Posterior vena cava (tissue), 2 donors: ENCODE measurements at places on chromosomes 11 and 22.

GRCh38 chr11:100403816-100404215, 283.3 kb upstream of the ARHGAP42 start:
- no peak for DNase-seq

- DNase-seq: no peak
Measured at GRCh38 chr11:58471892-58472291, 29.9 kb upstream of the OR5B12 start.

GRCh38 chr11:134905517-134905916, 493.5 kb upstream of the B3GAT1 start:
- no peak for DNase-seq

DNA sequence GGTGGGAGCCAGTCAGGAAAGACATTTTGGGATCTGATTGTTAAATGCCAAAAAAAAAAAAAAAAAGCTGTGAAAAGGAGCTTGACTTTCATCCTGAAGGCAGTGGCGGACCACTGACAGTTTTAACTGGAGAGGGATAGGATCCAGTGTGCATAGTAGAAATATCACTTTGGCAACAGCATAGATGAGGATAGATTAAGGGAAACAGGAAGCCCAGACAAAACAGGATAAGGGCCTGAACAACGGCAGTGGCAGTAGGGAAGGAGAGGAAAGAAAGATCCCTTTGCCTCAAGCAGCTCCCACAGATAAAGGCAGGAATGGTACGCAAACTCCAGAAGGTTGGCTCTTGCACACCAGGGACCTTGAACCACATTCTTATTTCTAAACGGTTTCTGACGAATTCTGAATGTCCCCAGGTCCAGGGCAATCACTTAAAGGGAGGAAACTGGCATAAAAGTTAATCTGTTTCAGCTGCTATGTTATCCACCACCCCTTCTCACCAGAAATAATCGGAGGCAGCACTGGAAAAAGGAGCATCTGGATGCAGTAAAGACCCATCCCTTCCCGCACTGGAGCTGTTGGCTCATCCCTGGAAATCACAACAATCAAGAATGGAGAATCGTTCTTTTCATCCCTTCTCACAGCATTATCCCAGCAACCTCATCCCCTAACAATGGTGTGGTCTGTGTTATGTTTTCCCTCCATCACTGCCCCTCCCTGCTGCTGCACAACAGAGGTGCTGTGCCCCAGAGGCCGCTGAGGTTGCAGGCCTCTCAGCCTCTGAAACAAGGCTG, 99.1 kb downstream of the GAB2 start:
- no peak for DNase-seq

GRCh38 chr11:61347916-61348461, 13.7 kb downstream of the CYB561A3 start:
- DNase-seq: peak; percentile 83

DNA sequence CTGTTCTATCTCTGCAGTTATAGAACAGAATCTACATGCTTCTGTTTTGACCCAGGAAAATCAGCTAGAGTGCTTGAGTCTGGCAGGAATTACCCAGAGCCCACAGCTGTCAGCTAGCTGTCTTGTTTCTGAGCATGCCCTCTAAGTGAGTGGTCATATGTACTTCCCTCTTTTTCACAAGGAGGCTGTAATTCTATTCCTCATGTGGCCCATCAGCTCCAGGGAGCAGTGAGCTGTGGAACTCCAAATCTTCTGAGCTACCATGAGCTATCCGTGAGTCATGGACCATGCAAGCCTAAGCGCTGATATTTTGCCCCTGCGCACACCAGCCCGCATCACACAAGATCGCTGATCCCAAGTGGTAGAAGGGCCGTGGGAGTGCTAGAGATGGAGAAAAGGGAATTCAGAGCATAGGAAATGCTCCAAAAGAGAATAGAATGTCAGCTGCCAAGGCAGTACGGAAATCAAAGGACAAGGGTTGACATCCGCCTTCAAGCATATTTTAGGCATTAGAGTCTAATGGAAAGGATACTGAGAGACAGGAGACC, 5.4 kb downstream of the FJX1 start:
- DNase-seq: no peak

DNA sequence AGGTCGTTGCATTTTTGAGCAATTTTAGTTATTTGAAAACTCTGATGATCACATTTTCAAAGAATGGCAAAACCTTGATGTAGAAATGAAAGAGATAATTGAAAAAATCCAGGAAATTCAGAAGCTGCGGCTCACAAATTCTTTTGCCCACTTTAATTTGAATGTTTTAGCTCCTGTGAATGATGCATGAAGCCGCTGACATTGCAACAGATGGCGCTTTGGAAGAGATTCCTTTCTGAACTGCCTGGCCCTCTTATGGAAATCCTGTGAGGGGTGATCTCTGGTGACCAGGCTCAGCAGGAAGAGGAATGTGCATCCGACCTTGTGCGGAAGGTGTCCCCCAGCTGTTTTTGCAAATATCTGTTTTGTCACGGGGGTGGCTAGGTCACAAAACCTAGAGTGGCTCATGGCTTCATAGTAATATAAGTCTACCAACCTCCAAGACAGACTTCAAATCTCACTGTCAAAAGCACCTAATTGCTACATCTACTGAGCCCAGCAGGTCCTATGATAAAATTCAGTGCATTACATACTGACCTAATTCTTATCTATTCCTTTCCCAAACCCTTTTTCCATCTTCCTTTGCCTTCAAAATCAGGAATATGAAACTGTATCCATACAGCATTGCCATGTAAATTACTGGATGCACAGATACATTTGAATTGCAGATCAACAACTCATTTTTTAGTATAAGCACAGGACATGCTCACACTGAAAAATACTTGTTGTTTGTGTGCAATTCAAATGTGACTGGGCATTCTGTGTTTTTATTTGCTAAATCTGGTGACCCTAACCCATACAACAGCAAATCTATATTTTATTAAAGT, 412.7 kb downstream of the ETS1 start:
- no peak for DNase-seq

DNA sequence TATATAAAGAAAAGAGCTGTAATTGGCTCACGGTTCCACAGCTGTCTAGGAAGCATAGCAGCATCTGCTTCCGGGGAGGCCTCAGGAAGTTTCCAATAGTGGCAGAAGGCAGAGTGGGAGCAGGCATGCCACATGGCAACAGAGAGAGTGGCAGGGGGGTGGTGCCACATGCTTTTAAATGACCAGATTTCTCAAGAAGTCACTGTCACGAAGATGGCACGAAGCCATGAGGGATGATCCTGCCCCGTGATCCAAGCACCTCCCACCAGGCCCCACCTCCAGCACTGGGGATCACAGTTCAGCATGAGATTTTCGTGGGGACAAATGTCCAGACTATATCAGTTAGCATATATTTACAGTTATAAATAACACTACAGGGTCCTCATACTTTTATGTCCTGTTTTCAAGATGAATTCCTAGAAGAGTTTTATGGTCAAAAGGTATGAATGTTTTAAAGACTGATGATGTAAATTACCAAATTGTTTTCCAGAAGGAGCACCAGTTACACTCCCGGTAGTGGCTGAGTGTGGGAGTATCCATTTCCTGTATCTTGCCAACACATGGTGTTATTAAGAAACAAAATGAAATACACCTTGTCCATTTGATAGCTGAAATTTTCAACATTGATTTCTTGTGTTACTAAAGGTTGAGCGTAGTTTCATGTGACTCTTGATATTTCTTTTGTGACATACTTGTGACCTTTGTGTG, 19.2 kb downstream of the FAM118A start:
- DNase-seq: peak; percentile 66

DNA sequence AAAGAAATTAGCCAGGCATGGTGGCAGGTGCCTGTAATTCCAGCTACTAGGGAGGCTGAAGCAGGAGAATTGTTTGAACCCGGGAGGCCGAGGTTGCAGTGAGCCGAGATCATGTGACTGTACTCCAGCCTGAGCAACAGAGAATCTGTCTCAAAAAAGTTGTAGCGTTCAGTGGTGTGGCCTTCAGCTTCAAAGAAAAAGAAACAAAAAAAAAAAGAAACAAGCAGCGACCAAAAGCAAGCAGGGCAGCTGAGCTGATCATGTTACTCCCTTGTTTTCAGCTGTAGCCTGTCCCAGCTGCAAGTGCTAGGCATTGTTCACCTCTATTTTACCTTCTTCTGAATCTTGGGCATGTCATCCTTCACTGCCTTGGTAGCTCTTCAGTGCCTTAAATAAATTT, 37.0 kb downstream of the SFI1 start:
- DNase-seq: no peak

- DNase-seq: no peak
Measured at GRCh38 chr22:27089264-27089663, 431.9 kb downstream of the MIAT start.

GRCh38 chr22:36029406-36029755, 757 bp upstream of the RBFOX2 start:
- DNase-seq: no peak

DNA sequence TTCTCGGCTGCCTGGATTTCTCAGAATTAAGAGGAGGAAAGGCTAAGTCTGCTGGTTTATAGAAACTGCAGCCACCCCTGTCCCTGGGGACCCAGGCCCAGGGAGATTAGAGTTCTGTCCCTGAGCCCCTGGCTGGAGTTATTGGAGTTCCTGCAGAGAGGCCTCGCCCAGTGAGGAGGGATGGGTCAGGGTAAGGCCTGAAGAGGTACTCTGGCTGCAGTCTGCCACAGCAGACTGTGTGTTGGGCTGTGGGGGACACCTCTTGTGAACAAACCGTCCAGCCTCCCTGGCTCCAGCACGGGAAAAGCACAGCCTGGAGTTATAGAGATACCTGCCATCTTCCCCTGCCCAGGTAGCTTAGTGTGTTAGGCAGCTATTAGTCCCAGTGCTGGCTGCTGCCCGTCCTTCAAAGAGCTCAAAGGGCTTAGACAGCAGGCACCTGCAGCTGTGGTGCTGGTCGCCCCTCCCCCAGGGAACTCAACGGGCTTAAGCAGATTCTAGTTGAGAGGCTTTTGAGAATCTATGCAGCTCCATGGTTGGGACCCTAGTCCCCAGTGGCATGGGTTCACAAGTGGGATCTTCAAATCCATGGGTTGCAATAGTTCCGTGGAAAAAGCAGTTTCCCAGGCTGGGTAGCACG, 36.6 kb upstream of the MUC15 start:
- DNase-seq: no peak

DNA sequence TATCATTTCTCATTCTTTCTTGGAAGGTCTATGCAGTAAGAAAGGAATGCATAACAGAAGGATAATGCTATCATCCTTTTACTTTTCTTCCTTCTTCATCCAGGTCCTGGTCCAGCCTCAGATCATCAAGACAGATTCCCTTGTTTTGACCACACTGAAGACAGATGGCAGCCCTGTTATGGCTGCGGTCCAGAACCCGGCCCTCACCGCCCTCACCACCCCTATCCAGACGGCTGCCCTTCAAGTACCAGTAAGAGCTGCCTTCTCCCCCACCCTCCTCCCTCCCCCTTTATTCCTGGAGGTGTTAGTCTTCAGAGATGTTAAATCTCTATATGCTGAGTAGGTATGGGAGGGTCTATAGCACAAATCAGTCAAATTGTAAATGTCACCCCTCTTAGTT, 37.9 kb downstream of the SREBF2 start:
- no peak for DNase-seq

GRCh38 chr11:16149476-16149875, 206.9 kb downstream of the SOX6 start:
- no peak for DNase-seq

- DNase-seq: no peak
Measured at GRCh38 chr22:26483043-26483438, 542 bp downstream of the HPS4 start.

DNA sequence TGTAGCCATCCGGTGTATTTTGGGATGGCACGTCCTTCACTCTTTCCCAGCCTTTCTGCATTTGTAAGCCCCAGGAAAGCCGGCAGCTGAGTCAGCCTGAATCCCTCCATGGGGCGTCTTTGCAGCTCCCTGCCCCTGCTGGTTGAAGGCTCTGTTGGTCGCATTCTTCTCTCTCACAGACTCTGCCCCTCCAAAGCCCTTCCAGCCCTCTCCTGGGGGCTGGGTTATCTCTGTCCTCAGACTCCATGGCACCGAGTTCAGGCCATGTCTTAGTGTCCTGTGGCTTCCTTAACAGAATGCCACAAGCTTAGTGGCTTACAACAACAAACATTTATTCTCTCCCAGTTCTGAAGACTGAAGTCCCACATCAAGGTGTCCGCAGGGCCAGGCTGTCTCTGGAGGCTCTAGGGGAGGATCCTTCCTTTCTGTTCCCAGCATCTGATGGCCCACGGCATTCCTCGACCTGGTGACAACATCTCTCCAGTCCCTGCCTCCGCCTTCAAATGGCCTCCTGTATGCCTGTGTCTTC, 62.2 kb downstream of the BCR start:
- no peak for DNase-seq

DNA sequence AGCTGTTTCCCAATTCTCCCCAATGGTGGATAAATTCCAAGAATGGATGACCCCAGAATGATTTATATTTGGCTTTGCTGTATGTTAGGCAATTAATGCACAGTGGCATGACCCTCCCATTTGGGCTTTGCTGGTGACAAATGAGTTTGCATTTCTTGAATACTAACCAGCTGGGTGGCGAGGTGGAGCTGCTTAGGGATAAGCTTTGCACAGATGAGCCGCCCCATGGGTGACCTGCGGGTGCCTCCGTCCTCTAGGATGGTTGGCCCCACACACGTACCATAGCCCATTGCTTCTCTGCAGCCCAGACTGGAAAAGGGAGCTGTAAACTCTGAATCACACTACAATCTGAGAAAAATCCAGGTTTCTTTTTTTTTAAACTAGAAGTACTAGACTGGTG, 94.6 kb downstream of the NTM start:
- no peak for DNase-seq

- DNase-seq: no peak
Measured at GRCh38 chr22:34841331-34841771, 224.6 kb upstream of the ISX start.

- peak; percentile 43 for DNase-seq
Measured at GRCh38 chr22:29200901-29201300, 4.8 kb upstream of the EMID1 start.

DNA sequence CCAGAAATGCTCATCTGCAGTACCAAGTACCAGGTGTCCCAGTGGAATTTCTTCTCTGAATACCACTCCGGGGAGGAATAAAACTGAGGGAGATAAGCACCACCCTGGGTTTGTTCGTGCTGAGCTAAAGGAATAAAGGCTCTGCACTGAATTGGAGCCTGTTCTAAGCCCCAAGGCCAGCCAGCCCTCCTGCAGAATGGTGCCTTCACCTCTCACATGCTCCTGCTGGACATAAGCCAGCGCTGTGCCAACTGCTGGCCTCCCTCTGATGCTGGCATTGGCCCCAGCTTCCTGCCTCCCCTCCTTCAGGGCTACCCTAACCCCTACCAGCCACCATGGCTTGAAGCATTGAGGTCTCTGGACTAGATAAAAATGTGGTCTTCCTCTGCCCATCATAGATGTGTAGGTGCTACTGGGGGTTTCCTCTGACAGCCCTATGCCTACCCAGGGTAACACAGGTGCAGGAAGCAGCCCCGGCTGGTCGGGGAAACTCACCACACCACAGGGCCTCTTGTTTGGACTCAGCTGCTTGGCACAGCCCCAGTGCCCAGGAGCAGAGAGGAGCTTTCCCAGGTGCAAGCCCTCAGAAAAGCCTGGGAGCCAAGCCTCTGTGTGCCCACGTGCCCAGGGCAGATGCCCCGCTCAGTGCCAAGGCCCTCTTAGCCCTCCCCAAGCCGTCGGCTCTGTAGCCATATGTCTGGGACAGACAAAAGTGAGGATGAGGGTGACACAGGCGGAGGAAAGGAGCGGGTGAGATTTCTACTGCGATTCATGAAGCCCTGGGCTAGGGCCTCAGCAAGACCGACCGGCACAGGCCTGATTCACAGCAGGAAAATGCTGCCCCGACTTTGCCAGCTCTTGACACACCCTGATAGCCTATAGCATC, 34.1 kb upstream of the JAM3 start:
- DNase-seq: peak; percentile 68

GRCh38 chr11:57240007-57240406, 3.0 kb upstream of the APLNR start:
- no peak for DNase-seq

- DNase-seq: no peak
Measured at GRCh38 chr11:102577182-102577581, 46.6 kb upstream of the MMP7 start.
